CD4-positive, alpha-beta T cell treated with Interleukin-2 at 100 ng/mL for 4 hours (primary cell): ENCODE measurements at places on chromosomes 16 and 17.

DNA sequence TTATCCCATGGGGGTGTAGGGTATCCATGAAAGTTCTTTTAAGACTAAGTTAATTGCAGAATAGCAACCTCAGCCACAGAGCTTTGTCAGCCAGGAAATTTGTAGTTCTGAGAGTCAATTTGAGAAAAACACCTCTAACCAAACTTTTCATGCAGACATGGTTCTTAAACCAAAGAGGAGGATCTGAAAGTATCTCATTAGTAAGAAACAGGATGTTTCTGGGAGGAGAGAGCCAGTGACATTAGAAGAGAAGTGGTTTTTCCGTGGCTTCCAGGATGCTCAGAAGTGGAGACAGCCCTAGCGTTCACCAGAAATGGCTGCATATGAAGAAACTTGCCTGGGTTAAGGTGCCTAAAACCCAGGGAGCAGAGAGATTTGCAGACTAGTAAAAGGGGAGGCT lies 7.9 kb downstream of the GNAO1 start:
- peak; percentile 22 for DNase-seq

- DNase-seq: no peak
Measured at GRCh38 chr16:29963021-29963743, 1.3 kb downstream of the TMEM219 start.

DNA sequence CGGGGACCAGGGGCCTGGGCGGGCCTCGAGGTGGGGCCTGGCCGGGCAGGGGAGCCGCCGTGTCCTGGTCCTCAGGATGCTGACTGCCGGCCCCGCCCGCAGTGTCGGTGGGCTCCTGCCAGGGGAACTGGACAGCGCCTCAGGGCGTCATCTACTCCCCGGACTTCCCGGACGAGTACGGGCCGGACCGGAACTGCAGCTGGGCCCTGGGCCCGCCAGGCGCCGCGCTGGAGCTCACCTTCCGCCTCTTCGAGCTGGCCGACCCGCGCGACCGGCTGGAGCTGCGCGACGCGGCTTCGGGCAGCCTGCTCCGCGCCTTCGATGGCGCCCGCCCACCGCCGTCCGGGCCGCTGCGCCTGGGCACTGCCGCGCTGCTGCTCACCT lies 2.3 kb upstream of the PAQR4 start:
- no peak for DNase-seq

- DNase-seq: no peak
Measured at GRCh38 chr17:2602597-2603017, 9.2 kb downstream of the PAFAH1B1 start.

DNA sequence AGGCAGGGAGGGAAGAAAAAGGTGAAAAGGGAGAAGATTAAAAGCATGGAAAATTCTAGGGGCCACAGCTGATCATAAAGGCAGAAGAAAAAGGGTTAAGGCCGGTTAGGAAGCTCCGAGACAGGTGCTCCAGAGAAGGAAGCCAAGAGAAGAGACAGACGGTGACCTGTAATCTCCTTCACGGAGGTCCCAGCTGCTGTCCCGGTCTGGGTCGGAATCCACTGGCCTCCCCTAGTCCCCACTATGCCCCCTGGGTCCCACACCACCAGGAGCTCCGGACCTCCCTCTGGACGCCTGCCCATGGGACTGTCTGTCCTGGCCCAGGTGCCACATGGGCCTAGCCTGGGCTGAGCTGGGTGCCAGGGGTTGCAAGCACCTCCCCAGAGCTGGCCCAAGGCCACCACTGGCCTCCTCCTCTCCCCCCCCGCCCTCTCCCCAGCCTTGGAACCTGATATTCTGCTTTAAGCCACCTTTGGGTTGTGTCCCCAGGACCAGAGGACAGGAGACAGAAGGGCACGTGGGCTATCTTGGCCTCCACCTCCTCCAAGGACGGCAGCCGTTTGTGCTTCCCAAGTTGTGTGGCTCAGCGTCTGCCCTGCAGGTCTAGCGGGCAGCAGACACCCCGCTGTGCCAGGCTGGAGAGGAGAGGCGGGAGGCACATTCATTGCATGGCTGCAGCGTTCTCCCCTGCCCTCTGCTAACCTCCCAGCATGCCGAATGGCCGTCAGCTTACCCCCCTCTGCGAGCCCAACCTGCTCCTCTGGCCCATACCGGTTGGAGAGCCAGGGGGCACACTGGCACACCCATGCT lies 102.4 kb downstream of the ENGASE start:
- no peak for DNase-seq

DNA sequence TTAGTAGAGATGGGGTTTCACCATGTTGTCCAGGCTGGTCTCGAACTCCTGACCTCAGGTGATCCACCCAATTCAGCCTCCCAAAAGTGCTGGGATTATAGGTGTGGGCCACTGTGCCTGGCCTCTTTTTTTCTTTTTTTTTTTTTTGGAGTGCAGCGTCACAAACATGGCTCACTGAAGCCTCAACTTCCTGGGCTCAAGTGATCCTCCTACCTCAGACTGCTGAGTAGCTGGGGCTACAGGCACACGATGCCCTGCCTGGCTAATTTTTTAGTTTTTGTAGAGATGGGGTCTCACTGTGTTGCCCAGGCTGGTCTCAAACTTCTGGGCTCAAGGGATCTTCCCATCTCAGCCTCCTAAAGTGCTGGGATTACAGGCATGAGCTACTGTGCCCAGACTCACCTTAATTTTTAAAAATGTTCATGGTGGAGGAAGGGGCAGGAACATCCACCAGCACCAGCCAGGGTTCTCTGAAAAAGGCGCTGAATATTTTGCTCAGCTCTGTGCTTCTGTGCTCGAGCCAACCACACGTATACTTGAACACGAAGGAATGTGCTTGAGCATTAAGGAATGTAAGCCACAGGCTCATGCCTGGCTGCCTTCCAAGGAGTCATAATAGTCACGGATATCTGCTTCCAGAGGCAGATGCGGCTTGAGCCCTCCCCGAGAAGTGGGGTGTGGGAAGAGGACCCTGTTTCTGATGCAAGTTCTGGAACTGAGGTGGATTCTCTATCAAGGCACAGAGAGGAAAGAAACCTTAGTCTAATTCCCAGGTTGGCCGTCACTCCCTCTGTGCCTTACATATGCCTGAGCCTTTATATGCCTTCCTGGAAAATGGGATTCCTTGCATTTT lies 65.5 kb upstream of the CREBBP start:
- DNase-seq: no peak

DNA sequence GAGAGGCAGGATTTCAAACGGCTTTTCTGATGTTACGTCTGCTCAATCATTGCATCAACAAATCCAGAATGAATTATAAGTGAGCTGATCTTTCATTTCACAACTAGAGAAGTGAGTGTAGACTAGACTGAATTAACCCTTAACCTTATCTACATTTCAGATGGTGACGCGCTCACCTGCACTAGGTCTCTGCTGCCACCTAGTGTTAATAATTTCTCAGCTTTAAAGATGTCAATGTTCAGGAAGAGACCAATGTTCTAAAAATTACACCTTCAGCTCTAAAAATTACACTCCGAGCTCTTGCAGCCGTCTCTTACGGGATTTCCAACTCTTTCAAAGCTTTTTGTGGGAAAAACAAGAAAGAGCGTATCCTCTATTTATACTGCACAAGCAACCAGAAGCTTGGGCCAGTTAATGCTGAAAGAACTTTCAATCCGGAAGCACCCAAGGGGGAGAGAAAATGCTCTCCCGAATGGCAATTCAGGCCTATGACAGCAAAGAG lies 88.2 kb upstream of the FA2H start:
- peak; percentile 50 for DNase-seq

GRCh38 chr17:31492880-31493655 lies 101.6 kb downstream of the RAB11FIP4 start:
- DNase-seq: peak; percentile 68

DNA sequence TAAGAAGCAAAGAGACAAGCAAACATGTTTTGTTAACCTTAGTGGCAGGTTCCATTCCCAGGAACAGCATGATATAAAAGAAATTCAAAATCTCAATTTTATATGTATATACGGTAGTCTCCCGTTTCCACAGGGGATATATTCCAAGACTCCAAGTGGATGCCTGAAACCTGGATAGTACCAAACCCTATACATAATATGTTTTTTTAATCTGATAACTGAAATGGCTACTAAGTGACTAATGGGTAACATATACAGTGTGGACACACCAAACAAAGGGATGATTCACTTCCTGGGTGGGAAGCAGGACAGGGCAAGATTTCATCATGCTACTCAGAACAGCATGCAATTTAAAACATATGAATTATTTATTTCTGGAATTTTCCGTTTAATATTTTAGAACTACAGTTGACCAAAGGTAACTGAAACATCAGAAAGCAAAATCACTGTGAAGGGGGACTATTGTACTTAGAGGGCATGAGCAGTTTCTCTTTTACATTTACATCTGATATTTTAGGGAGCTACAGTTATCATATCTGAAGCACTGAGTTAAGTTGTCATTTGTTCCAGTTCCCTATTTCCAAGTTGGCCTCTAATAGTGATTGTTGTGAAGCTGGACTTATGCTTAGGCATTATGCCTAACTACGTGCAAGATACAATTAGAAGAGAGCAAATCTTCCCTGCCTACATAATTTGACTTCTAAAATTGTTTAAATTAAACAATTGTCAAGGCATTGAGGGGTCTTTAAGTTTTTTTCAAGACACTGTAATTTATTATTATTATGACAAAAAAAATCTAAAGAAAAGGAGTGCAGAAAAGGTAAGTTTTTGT lies 34.1 kb upstream of the ABCA6 start:
- DNase-seq: no peak

GRCh38 chr17:60947543-60947942 lies 269.9 kb downstream of the BCAS3 start:
- no peak for DNase-seq

GRCh38 chr16:3548859-3549258 lies 28.3 kb downstream of the NLRC3 start:
- no peak for DNase-seq

GRCh38 chr16:71569621-71570020 lies 7.3 kb downstream of the TAT start:
- DNase-seq: no peak

DNA sequence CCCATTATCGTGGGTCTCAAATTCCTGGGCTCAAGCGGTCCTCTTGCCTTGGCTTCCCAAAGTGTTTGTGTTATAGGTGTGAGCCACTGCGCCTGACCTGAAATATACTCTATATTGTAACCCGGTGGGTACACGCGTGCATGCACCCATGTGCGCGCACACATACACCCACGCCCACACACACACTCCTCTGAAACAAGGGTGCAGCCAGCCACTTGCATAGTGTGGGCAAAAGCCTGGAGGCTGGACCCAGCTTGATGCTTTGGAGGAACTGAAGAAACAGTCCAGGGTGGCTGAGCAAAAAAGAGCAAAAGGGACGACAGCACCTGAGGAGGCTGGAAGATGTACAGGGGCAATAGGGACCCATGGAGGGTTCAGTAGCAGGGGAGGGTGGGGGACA lies 29.9 kb downstream of the NAGPA start:
- DNase-seq: no peak

DNA sequence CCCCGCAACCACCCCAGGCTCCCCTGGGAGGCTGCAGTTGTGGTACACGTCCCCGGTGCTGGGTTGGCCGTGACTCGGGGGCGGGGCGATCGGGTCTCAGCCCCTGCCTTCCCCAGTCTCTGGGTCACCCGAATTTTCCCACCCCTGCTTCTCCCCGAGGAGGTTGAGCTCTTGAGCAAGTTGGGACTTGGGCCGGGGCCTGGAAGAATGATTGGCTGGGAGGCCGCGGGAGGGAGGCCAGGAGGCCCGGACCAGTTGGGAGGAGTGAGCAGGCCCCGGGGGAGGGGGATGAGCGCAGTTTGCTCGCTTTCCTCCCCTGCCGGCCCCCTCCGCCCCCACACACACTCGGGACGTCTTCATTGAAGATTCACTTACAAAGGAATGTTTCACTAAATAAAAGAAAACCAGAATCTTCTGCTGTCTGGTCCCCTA lies 4.5 kb upstream of the HEXIM1 start:
- DNase-seq: no peak

- no peak for DNase-seq
Measured at GRCh38 chr16:88772871-88773811, 11.9 kb downstream of the PIEZO1 start.

GRCh38 chr16:29743827-29744531 lies 1.8 kb downstream of the C16orf54 start:
- DNase-seq: peak; percentile 61

DNA sequence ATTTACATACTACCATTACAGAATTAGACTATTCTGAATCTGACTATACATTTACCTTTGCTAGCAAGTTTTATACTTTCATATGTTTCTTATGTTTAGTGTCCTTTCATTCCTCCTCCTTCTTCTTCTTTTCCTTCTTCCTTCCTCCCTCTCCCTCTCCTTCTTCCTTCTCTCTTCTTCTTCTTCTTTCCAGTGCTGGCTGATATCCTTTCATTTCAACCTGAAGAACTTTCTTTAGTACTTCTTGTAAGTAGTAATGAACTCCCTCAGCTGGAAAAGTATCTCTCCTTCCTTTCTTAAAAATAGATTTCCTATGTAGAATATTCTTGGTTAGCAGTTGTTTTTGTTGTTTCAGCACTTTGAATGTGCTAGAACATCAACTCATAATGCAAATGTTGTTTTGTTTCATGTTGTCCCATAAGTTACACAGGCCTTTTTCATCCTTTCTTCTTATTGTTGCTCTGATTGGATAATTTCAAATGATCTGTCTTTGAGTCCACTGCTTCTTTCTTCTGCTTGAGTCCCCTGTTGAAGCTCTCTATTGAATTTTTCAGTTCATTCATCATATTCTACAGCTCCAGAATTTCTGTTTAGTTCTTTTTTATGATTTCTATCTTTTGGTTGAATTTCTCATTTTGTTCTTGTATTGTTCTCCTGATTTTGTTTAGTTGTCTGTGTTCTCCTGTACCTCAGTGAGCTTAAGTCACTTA lies 15.1 kb upstream of the TBX4 start:
- no peak for DNase-seq

GRCh38 chr16:4931381-4931780 lies 5.6 kb downstream of the PPL start:
- DNase-seq: no peak

GRCh38 chr16:84820305-84820684 lies 510 bp downstream of the CRISPLD2 start:
- no peak for DNase-seq

DNA sequence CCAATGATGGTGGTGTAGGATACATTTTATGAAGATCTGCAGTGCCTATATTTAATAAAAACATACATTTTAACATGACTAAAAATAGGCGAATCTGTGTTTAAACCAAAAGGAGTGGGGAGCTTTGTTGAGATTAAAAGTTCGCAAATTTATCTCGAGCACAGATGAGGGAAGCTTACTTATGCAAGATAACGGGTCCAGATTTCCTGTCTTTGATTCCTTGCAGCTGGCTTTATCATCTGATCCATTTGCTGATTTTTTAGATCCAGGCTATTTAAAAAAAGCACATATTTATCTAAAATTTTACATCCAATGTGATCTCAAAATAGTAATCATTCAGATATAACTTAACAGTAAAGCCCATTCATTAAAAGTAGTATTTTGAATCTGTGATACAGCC lies 57.0 kb upstream of the INTS2 start:
- DNase-seq: no peak

- DNase-seq: no peak
Measured at GRCh38 chr16:30983898-30984610, 953 bp upstream of the HSD3B7 start.

- peak; percentile 51 for DNase-seq
Measured at GRCh38 chr17:37607637-37608331, 1.4 kb downstream of the SYNRG start.

GRCh38 chr17:64974750-64975317 lies 55.6 kb upstream of the LRRC37A3 start:
- no peak for DNase-seq
